Endothelial cell of coronary artery (primary cell): ENCODE measurements at places on chromosomes 2 and 18. TPM values are rescaled to one million over a fixed set of nuclear protein-coding genes. Genes with fewer than 3 reads are reported as not detected.

The GALR1 gene
- total RNA-seq: not detected in 2 replicates

The C1QL2 gene
- not detected in 2 replicates for total RNA-seq

The MYL12A gene
- total RNA-seq: 1,310 and 1,573 TPM in 2 replicates

The COX7A2L gene
- 147 and 155 TPM in 2 replicates for total RNA-seq

The MORN2 gene
- total RNA-seq: 14.2 and 16.8 TPM in 2 replicates

The RGPD4 gene
- total RNA-seq: not detected in 2 replicates

The COL3A1 gene
- 0.99 and 245 TPM in 2 replicates for total RNA-seq

The MAPK4 gene
- under 0.01 TPM in 1 of 2 replicates, not detected in the other for total RNA-seq

The SLC8A1 gene
- 4.6 and 6.4 TPM in 2 replicates for total RNA-seq

The TXNL4A gene
- total RNA-seq: 79.0 and 88.0 TPM in 2 replicates

The IL1RL1 gene
- total RNA-seq: 18.4 and 89.9 TPM in 2 replicates
